A549 treated with RU486 at 1 μM for 4 hours (cell line): ENCODE measurements at places on chromosomes 1 and 21. TPM values are rescaled to one million over a fixed set of nuclear protein-coding genes. Genes with fewer than 3 reads are reported as not detected.

The GUCA2A gene
- not detected in 5 replicates for total RNA-seq

The BSND gene
- not detected in 5 replicates for total RNA-seq

The OR2T11 gene
- not detected in 5 replicates for total RNA-seq

The FLG2 gene
- total RNA-seq, result not detected in 5 replicates

The GJA8 gene
- total RNA-seq, result not detected in 5 replicates

The TPTE gene
- not detected in 5 replicates for total RNA-seq

The A3GALT2 gene
- total RNA-seq, result not detected in 5 replicates

The C8B gene
- not detected in 5 replicates for total RNA-seq

The ADAM30 gene
- not detected in 5 replicates for total RNA-seq

The LRRC38 gene
- total RNA-seq, result not detected in 5 replicates

The PLA2G5 gene
- not detected in 5 replicates for total RNA-seq

The LCE2A gene
- not detected in 5 replicates for total RNA-seq

The SLC1A7 gene
- total RNA-seq, result not detected in 5 replicates

The TEDDM1 gene
- total RNA-seq, result not detected in 5 replicates

The TRIM58 gene
- total RNA-seq, result not detected in 5 replicates

The PRDM2 gene
- 6.4 to 9.6 TPM (median 8.9 TPM) in 5 replicates for total RNA-seq

The LRRC47 gene
- 32.1 to 38.0 TPM (median 34.4 TPM) in 5 replicates for total RNA-seq

The SPATA21 gene
- 0.09 TPM in 1 of 5 replicates, not detected in the others for total RNA-seq

The TSPAN2 gene
- 0.95 to 1.5 TPM (median 1.2 TPM) in 5 replicates for total RNA-seq

The CCSAP gene
- 2.5 to 7.0 TPM (median 6.6 TPM) in 5 replicates for total RNA-seq

The TINAGL1 gene
- total RNA-seq, result 0.69 to 1.2 TPM (median 0.74 TPM) in 5 replicates

The ZBTB21 gene
- total RNA-seq, result 4.7 to 6.5 TPM (median 6.2 TPM) in 5 replicates

The TARBP1 gene
- total RNA-seq, result 10.0 to 15.9 TPM (median 12.9 TPM) in 5 replicates

The ERICH3 gene
- not detected in 5 replicates for total RNA-seq

The ILDR2 gene
- 0.02 to 0.05 TPM in 2 of 5 replicates, not detected in the others for total RNA-seq

The RNF186 gene
- not detected in 5 replicates for total RNA-seq

The ZNF436 gene
- 4.2 to 6.1 TPM (median 5.1 TPM) in 5 replicates for total RNA-seq

The DENND1B gene
- total RNA-seq, result 1.8 to 3.3 TPM (median 3.0 TPM) in 5 replicates

The SLC2A5 gene
- total RNA-seq, result 0.06 to 0.31 TPM (median 0.09 TPM) in 5 replicates

The CADM3 gene
- 0.09 to 0.24 TPM (median 0.11 TPM) in 5 replicates for total RNA-seq

The CYP4B1 gene
- total RNA-seq, result not detected in 5 replicates
